ENCODE measurements at places on chromosomes 16 and 17. TPM values are rescaled to one million over a fixed set of nuclear protein-coding genes. Genes with fewer than 3 reads are reported as not detected.

The CXCL16 gene
- 2.5 TPM for total RNA-seq

The TMEM114 gene
- total RNA-seq, result not detected

The PITPNM3 gene
- 0.72 TPM for total RNA-seq

The CD7 gene
- 614 TPM for total RNA-seq

The SLC22A31 gene
- 0.49 TPM for total RNA-seq

The ZG16 gene
- total RNA-seq, result not detected

The SOCS7 gene
- 21.8 TPM for total RNA-seq

The DNASE1L2 gene
- 0.51 TPM for total RNA-seq

GRCh38 chr17:65743308-65743655, 181.8 kb upstream of the AXIN2 start:
- H3K36me3 ChIP-seq, result peaks cover 2% of the 10 kb centered on the region
- DNase-seq, result no peak
- H3K27me3 ChIP-seq, result peaks cover under 1% of the 10 kb centered on the region
- H3K27ac ChIP-seq, result no peak overlapping the region
- no peak overlapping the region for H3K4me3 ChIP-seq
- peaks cover 24% of the 10 kb centered on the region for H3K4me1 ChIP-seq

DNA sequence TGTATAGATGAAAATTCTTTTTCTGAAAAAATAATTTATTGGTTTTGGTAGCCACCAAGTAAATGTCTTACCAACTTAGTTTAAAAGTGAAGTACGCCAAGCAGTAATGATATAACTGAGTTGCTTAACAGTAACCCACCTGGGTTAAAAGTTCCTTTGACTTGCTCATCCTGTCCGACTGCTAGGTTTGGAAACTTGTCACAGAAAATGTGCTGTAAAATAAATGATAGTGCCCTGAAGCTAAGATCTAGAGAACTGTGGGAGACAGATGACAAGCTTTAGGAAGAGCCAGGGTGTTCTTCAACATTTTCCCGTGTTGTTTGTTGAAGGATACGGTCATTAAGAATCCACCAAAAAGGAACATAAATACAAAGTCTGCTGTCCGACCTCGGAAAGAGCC, 5.0 kb downstream of the DERL2 start:
- H3K4me1 ChIP-seq, result peaks cover 31% of the 10 kb centered on the region
- no peaks in the 10 kb centered on the region for H3K27me3 ChIP-seq
- H3K4me3 ChIP-seq, result no peak overlapping the region
- no peak overlapping the region for H3K27ac ChIP-seq
- DNase-seq, result no peak
- H3K36me3 ChIP-seq, result peaks cover 62% of the 10 kb centered on the region

- no peak for DNase-seq
- H3K4me3 ChIP-seq, result no peak overlapping the region
- H3K36me3 ChIP-seq, result no peaks in the 10 kb centered on the region
- H3K27ac ChIP-seq, result no peak overlapping the region
- H3K4me1 ChIP-seq, result peaks cover 24% of the 10 kb centered on the region
- H3K27me3 ChIP-seq, result peaks cover 3% of the 10 kb centered on the region
Measured at GRCh38 chr16:19123535-19124178, 9.9 kb downstream of the ITPRIPL2 start.

DNA sequence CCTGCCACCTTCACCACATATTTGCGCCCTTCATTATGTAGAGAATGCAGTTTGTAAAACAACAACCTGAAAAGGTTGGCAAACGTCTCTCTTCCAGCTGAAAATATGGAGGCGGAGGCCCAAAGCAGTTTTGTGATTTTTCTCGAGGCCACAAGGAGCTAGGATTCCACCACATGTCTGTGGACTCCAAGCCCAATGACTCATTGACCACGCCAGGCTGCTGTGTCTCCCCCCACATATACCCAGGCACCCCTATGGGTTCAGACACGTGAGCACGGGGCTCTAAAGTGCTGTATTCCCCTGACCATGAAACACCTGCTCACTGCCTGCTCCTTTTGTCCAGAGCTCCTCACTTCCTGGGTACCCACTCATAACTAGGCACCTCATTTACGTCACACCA, 121.4 kb upstream of the CDH5 start:
- no peaks in the 10 kb centered on the region for H3K4me1 ChIP-seq
- H3K27ac ChIP-seq, result no peak overlapping the region
- peaks cover 7% of the 10 kb centered on the region for H3K27me3 ChIP-seq
- DNase-seq, result no peak

GRCh38 chr17:1948517-1948825, 76.7 kb downstream of the RTN4RL1 start:
- no peak overlapping the region for H3K4me3 ChIP-seq
- H3K27ac ChIP-seq, result no peak overlapping the region
- no peaks in the 10 kb centered on the region for H3K27me3 ChIP-seq
- no peaks in the 10 kb centered on the region for H3K36me3 ChIP-seq
- DNase-seq, result no peak

DNA sequence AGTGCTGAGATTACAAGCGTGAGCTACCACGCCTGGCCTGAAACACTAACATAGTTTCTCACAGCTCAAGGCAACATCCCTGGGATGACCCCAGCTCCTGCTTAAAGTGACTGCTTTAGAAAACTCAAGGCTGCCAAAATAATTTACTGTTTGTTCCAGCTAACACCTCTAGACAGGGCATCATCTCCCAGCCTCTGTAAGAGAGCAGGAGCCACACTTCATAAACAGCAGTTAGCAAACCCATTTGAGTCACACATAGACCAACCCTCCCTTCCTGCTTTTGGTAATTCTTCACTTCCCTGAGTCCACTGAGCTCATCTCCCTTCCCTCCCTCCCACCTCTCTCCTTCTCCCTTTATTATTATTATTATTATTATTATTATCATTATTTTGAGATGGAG, 201.3 kb downstream of the XYLT1 start:
- H3K4me3 ChIP-seq, result no peak overlapping the region
- no peaks in the 10 kb centered on the region for H3K27me3 ChIP-seq
- DNase-seq, result no peak
- no peaks in the 10 kb centered on the region for H3K36me3 ChIP-seq
- H3K27ac ChIP-seq, result no peak overlapping the region
- peaks cover 23% of the 10 kb centered on the region for H3K4me1 ChIP-seq

DNA sequence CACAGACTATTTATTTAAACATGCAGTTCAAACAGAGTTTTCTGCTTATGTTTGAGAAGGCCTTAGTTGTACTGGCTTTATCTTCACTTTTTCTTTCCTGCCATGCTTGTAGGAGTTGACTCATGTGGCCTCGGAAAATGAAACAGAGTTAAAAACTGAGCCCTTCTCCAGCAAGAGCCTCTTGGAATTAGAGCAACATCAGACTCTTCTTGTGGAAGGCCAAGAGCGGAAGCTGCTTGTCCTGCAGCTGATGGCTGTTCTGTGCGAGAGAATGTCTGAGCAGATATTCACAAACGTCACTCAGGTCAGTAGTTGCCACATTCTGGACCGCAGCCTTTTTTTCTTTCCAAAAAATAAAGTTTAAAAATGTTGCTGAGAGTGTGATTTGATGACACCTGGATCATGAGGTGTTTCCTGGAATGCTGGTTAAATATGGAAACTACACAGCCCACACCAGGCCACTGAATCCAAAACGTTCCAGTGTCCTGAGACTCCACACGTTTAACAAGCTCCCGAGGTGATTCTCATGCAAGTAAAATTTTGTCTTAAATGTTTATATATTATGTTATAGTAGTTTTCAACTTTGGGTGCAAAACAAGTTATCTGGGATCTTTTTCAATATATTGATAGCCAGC, 65.9 kb downstream of the TANGO6 start:
- no peaks in the 10 kb centered on the region for H3K27me3 ChIP-seq
- H3K27ac ChIP-seq, result no peak overlapping the region
- DNase-seq, result no peak
- H3K4me3 ChIP-seq, result no peak overlapping the region
- no peaks in the 10 kb centered on the region for H3K4me1 ChIP-seq
- H3K36me3 ChIP-seq, result peaks cover 21% of the 10 kb centered on the region

DNA sequence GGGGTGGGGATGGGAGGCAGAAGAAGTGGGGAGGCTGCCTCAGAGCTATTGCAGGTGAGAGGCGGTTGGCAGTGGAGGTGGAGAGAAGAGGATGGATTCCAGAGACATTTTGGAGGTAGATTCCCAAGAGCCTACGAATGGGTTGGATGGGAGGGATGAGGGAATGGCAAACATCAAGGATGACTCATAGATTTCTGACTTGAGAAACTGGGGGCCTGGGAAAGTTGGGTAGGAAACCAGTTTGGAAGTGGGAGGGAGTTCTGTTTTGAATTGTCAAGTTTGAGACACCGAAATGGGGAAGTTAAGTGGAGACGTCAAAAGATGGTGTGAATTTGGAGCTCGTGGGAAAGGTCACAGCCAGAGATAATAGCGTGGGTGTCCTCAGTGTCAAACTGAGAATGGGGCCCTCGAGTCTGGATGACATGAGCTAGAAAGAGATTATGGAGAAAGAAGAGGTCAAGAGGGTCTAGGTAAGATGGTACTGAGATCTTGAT, 6.2 kb upstream of the CYLD start:
- H3K27me3 ChIP-seq, result no peaks in the 10 kb centered on the region
- DNase-seq, result peak; percentile 53
- H3K4me3 ChIP-seq, result no peak overlapping the region
- peaks cover 3% of the 10 kb centered on the region for H3K36me3 ChIP-seq
- peaks cover 50% of the 10 kb centered on the region for H3K4me1 ChIP-seq
- H3K27ac ChIP-seq, result peak overlapping the region; percentile 49

- DNase-seq, result peak; percentile 73
- H3K27me3 ChIP-seq, result no peaks in the 10 kb centered on the region
- peaks cover 13% of the 10 kb centered on the region for H3K36me3 ChIP-seq
- peaks cover 90% of the 10 kb centered on the region for H3K4me1 ChIP-seq
- no peak overlapping the region for H3K4me3 ChIP-seq
- peak overlapping the region; percentile 83 for H3K27ac ChIP-seq
Measured at GRCh38 chr16:89409161-89409711, 81.1 kb downstream of the ANKRD11 start.

DNA sequence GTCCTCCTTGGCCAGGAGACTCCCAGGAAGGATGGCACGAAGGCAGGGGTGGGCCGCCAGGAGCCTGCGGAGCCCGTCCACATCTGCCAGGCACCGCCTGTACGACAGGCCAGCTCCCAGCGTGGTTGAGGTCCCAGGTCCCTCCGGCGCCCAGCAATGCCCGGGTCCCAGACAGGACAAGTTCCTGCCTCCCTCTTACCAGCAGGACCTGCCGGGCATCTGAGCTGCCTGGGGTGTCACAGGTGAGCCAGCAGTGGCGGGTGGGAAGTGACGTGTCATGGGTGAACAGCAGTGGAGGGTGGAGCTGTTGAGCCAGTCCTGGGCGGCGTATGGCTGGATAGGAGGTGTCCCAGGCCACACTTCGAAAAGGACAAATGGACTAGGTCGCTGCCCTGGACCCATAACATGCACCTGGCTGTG, 15.7 kb upstream of the BAHCC1 start:
- H3K4me1 ChIP-seq, result no peaks in the 10 kb centered on the region
- H3K27me3 ChIP-seq, result peaks cover 2% of the 10 kb centered on the region
- DNase-seq, result no peak
- H3K4me3 ChIP-seq, result no peak overlapping the region

DNA sequence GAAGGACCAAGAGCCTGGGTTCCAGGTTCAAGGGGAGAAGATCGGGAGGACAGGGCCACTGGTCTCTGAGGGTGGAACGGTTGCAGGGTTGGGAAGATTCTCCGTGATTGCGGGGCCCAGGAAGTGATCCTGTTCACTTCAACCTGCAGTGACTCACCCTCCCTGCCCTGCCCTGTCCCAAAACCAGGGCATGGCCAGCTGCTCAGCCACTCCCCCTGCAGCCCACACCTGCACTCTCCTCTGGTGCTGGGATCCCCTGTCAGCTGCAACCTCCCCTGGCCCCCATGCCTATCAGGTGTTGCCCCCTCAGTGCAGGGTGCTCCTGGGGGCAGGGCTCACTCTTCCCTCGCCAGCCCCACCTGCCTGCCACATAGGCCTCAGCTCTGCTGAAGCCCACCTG, 1.1 kb downstream of the RUNDC3A start:
- H3K27ac ChIP-seq, result no peak overlapping the region
- no peak overlapping the region for H3K4me3 ChIP-seq
- peaks cover 31% of the 10 kb centered on the region for H3K27me3 ChIP-seq

- H3K27me3 ChIP-seq, result no peaks in the 10 kb centered on the region
- H3K4me3 ChIP-seq, result no peak overlapping the region
- H3K27ac ChIP-seq, result no peak overlapping the region
- H3K36me3 ChIP-seq, result peaks cover 5% of the 10 kb centered on the region
- no peak for DNase-seq
- peaks cover 21% of the 10 kb centered on the region for H3K4me1 ChIP-seq
Measured at GRCh38 chr16:57196753-57197152, 10.6 kb downstream of the RSPRY1 start.

DNA sequence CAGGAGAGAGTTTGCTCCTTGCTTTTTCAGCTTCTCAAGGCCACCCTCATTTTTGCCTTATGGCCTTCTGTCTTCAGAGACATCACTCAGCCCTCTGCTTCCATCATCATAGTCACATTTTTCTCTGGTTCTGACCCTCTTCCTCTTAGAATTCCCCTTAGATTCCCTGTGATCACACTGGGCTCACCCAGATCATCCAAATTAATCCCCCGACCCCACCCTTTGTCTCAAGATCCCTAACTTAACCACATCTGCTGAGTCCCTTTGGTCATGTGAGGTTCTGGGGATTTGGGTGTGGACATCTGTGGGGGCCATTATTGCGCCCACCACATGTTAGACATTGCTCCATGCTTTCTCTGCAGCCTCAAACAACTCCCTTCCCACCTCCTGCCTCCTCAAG, 323.4 kb downstream of the CPPED1 start:
- no peak overlapping the region for H3K4me3 ChIP-seq
- no peak for DNase-seq
- peaks cover 3% of the 10 kb centered on the region for H3K36me3 ChIP-seq
- no peaks in the 10 kb centered on the region for H3K4me1 ChIP-seq
- H3K27me3 ChIP-seq, result no peaks in the 10 kb centered on the region

DNA sequence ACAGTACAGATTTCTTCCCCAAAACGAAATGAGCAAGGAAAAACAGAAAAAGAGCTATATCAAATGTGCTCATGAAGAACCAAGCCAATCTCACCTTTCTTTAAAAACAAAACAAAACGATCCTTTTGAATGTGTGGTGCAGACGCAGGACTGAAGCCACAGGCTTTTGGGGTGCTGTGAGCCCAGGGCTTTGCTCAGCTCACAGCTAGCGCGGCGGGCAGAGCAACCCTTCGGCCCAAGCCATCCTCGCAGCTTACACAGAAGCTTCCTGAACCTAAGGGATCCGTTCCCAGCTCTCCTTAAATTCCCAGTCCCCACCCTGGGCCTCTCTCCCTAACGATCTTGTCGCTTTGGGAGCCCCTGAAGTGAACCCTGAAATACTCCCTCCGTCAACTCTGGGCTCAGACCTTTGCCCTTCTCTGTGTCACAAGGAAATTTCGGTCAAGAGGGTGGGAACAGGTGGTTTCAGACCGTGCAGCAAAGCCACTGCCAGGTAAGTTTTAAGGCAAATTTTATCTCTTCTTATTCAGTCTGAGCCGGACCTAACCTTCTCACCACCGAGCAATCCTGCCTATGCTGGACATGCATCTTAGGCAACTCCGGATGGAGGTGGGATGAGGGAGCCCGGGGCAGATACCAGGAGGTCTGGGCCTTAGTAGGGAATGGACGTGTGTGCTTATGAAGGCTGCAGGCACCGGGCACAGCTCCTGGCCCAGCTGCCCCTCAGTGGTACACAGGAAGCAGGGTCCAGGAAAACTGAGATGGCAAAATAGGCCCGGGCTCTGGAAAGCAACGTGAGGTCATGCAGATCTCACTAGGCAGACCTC, 52.0 kb downstream of the COTL1 start:
- H3K36me3 ChIP-seq, result peaks cover 54% of the 10 kb centered on the region
- no peak overlapping the region for H3K4me3 ChIP-seq
- H3K27me3 ChIP-seq, result no peaks in the 10 kb centered on the region

GRCh38 chr17:51618476-51618875, 358.1 kb downstream of the UTP18 start:
- H3K27ac ChIP-seq, result no peak overlapping the region
- no peak overlapping the region for H3K4me3 ChIP-seq
- no peaks in the 10 kb centered on the region for H3K4me1 ChIP-seq
- no peaks in the 10 kb centered on the region for H3K36me3 ChIP-seq
